ENCODE measurements at places on chromosomes 16 and 17.

GRCh38 chr16:13070268-13070667 is 168.9 kb downstream of the SHISA9 start:
- peak; percentile 77 for DNase-seq

DNA sequence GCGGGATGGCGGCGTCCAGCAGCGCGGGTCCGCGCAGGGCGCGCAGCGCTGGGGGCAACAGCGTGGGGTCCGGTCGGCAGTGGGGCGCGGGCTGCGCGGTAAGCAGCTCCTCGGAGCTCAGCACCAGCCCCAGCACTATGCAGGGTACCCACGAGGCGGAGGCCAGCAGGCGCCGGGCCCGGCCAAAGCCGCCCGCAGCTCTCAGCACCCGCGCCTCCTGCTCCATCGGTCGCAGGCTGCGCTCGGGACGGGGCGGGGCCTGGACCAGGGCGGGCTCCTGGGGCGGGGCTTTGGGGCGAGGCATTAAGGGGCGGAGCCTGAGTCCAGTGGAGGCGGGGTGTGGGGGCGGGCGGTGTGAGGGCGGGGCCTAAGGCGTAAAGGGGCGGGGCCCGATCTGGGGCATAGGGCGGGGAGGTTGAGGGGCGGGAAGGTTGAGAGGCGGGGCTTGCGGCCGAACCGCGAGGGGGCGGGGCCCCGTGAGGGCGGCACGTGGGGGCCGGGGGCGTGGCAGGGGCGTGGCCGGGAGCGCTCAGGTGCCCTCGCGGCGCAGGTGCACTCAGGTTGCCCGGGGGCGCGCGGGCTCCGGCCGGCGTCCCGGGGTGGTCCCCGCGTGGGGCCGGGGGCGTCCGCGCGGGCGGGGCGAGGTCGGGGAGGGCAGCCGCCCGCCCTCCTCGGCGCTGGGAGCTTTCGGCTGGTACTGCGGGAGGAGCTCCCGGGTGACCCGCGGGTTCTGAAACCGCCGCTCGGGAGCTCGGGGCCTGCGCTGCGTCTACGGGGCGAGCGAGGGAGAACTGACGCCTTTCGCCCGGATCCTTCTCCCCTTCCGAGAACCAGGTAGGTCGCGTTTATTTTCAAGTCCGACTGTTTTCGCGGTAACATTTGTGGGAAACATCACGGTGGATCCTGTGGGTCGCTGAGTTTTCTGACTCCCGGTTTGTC is 1.4 kb upstream of the SLC22A31 start:
- peak; percentile 96 for DNase-seq

- no peak for DNase-seq
Observed at GRCh38 chr17:36142235-36142634, 34.2 kb downstream of the TBC1D3B start.

DNA sequence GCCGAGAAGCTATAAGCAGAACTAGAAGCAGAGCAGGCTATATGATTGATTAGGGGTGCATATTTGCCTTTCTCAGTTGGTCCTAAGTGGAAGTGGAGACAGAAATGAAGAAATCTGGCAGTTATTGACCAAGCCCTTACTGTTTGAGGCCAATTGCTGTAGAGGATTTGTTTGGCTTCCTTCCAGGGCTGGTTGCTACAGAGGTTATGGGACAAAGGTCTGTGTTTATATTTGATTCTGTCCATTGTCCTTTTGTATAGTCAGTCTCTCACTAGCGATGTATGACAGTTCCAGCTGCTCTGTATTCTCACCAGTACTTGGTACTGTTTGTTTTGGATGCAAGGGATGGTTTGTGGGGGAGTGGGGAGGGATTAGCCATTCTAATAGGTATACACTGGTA is 7.3 kb upstream of the ALOX15 start:
- no peak for DNase-seq

DNA sequence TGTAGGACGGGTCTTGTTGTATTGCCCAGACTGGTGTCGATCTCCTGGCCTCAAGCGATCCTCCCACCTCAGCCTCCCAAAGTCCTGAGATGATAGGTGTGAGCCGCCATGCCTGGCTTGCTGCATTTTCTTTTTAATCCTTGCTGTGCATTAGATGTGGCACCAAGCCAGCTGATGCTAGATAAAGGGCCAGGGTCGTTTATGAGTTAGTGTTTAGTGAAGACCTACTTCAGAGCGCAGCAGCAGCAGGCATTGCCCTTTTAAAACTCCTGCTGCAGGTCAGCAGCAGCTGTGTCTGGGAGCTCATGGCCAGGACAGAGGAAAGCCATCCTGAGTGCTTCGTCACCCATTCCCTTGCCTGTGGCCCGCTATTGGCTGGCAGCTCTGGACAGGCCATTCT is 237.3 kb downstream of the CCDC182 start:
- no peak for DNase-seq

DNA sequence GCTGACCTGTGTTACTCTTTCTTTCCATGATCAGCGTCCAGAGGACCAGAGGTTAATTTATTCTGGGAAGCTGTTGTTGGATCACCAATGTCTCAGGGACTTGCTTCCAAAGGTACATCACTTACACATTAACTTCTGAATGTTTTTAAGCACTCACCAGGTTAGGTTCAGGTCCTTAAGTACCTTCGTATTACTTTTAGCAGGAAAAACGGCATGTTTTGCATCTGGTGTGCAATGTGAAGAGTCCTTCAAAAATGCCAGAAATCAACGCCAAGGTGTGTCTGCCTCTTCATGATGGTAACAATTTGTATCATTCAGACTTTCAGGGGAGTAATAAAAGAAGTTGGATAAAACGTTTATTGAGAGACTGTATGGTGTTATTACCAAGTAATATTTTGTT is 3.3 kb downstream of the HERPUD1 start:
- DNase-seq = no peak

DNA sequence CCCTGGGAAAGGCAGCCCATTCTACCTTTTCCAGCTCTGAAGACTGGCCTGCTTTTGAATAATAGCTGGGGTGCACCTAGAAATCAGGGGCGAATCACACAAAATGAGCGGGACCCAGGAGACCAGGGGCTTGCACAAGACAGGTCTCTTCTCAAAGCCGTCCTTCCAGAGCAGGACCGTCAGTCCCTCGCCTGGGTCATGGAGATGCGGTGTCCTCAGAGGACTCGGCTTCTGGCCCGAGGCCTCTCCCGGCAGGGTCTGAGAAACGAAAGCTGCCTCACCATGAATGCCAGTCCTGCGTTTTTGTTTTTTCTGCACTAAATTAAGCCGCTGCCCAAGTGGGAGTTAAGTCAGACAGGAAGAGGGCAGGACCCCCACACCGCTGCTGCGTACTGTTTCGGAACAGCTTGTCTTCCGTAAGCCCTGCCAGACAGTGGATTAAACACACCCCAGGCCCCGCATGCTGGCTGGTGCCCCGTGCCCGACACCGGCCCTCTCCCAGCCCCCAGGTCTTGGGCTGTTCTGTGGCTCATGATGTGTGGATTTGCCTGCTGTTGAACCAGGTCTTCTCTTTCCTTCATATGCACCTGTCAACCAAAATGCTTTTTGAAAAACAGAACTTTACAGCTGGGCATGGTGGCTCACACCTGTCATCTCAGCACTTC is 142.1 kb upstream of the RPH3AL start:
- DNase-seq = no peak

DNA sequence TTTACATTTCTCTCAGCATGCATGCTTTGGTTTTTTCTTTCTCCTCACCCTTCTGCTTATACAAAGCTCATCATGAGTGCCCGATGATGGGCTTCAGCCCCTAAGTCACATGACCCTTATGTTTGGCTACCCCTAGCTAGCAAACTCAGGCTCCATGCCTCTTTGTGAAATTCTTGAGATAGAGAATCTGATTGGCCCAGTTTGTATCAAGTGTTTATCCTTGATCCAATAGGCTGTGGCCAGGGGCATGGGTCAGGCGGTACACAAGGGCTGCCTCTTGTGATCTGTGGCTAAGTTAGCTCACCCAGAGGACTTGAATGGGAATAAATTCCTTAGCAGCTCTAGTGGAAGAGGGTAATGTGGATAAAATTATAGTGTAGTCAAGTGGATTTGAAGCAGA is 11.5 kb upstream of the TOX3 start:
- DNase-seq = no peak

DNA sequence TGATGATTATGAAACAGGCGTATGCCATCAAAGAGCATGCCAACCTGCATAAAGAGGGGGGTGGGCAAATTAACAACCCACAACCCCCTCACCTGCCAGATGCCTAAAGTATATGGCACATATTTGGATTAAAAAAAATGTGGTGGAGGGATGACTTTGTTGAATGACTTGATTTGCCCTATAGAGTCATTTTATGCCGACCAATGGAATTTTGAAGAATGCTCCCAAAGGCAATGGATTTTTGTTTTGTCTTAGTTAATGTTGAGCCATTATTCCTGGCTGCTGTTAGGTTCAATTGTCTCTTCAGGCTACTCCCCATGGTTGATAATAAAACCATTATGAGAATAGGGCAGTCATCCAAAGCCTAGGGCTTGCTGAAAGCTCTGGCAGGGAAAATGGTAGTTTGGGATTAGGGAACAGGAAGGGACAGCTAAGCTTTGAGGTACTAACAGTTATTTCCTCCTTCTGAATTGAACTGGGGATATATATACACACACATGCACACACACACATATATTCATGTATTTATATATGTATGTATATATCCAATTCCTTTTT is 5.8 kb upstream of the CHCT1 start:
- DNase-seq = no peak

GRCh38 chr17:13638855-13639458 is 37.2 kb upstream of the HS3ST3A1 start:
- DNase-seq = no peak

DNA sequence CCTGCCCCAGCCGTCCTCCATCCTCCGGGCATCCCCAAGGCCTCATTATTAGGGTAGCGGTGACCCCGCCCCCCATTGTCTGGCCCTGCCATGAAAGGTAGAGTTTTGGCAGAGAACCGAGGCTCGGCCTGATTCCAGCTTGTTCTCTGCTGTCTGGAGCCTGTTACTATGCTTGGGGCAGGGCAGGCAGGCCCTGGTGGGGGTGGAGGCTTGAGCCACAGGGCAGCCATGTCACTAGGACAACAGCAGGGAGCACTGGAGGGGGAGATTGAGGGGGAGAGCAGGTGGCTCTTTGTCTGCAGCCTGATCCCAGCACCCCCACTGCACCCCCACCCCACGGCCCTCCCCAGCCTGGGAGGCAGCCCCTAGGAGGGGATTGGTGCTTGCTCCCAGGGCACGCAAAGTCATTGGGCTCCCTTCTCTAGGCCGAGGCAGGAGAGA is 15.4 kb downstream of the RHBDL3 start:
- DNase-seq = peak; percentile 77

DNA sequence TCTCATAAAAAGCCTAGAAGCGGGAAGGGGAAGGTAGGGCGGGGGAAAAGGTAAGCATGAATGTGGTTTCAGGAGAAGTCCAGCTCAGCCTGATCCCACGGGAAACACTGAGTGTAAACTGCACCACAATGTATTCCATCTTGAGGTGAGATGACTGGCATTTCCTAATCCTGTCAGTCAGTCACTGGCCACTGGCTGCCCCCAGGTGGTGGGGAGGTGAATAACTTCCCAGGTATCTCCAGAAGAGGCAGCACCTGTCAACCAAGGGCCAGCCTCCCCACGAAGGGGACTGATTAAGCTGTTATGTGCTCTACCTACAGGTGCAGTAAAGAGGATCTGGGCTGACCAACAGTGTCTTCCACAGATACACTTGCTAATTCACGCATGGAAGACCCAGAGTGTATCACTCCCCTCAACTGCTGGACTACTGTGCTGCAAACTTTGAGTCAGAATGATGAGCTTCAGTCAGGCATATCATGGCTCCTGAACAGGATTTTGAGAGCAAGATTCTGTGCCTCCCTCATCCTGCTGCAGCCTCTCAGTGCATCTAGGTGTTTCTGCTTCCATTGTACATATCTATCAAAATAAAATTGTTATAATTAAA is 108.5 kb upstream of the CCL2 start:
- DNase-seq = peak; percentile 83

GRCh38 chr17:35973333-35974260 is 7.7 kb downstream of the CCL16 start:
- DNase-seq = no peak

- DNase-seq = no peak
Observed at GRCh38 chr16:58035356-58036170, 10.0 kb downstream of the MMP15 start.

- DNase-seq = no peak
Observed at GRCh38 chr16:11079652-11080187, 135.4 kb downstream of the CLEC16A start.

DNA sequence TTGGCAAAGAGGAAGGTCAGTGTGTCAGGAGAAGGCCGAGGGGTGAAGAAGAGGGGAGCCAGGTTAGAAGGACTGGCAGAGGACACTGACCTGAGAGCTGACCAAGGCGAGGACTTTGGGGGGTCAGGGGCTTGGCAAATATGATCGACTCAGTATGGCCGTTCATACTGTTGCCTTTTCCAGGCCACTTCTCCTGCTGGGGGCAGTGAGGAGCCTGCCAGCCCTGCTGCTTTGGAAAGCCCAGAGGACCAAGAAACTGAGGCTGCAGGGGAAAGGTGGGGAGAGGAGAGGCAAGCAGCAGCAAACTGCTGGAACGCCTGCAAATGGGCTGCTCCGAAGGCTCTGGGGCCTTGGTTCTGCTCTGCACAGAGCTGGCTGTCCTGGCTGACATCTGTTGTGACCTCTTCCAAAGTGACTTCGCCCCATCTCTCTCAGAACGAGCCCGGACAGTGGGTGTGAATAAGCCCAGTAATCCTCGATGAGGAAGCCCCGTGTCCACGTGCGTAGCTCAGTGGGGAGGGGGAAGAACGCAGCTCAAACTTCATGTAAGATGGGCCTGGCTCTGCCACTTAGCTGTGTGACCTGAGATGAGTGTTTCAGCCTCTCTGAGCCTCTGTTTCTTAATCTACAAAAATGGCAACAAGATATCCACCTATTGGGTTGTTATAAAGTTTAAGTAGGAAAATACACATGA is 111.3 kb downstream of the SALL1 start:
- DNase-seq = peak; percentile 29

DNA sequence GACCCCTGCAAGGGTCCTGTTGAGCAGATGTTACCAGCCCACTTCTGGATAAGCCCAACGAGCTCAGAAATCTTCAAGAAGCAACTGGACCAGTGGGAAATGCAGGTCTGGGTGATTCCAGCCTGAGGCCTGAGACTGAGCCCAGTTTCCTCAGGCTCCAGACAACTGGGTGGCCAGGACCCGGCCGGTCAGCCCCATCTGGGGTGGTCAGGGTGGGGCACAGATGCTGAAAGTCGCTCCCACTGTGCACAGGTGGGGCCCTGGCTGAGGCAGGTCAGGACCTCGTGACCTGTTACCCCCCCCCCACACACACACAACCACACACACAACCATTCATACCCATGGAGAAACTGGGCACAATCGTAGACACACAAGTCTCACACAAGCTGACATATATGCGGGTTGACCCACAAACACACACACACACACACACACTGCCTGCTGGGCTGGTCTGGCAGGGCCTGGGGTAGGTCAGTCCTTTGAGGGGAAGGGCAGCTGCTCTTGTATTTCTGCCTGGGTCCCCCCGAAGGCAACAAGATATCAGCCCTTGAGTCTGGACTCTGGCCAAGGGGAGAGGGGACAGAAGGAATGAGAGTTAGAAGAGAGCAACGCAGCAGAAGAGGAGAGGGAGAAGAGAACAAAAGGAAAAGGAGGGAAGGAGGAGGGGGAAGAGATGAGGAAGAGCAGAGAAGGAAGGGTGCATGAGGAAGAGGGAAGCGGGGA is 99.0 kb upstream of the CDH5 start:
- DNase-seq = peak; percentile 44

GRCh38 chr17:1221209-1221608 is 41.4 kb upstream of the ABR start:
- no peak for DNase-seq
